ENCODE measurements at places on chromosomes 3 and 15.

DNA sequence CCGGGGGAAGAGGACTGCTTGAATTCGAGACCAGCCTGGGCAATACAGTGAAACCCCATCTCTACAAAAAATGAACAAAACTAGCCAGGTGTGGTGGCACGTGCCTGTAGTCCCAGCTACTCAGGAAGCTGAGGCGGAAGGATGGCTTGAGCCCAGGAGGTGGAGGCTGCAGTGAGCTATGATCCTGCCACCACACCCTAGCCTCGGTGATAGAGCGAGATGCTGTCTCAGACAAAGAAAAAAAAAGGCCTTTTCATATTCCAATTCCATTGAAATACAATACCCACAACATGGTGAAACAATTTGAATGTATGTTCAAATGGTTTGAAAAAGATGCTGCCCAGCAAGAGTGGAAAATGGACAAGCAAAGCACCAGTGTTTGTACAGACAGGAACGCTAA lies 61.8 kb upstream of the ZNF148 start:
- DNase-seq = no peak

GRCh38 chr3:51390246-51391074 lies 625 bp upstream of the RBM15B start:
- no peak for DNase-seq

- DNase-seq = no peak
Observed at GRCh38 chr3:129320261-129320660, 41.6 kb downstream of the HMCES start.

DNA sequence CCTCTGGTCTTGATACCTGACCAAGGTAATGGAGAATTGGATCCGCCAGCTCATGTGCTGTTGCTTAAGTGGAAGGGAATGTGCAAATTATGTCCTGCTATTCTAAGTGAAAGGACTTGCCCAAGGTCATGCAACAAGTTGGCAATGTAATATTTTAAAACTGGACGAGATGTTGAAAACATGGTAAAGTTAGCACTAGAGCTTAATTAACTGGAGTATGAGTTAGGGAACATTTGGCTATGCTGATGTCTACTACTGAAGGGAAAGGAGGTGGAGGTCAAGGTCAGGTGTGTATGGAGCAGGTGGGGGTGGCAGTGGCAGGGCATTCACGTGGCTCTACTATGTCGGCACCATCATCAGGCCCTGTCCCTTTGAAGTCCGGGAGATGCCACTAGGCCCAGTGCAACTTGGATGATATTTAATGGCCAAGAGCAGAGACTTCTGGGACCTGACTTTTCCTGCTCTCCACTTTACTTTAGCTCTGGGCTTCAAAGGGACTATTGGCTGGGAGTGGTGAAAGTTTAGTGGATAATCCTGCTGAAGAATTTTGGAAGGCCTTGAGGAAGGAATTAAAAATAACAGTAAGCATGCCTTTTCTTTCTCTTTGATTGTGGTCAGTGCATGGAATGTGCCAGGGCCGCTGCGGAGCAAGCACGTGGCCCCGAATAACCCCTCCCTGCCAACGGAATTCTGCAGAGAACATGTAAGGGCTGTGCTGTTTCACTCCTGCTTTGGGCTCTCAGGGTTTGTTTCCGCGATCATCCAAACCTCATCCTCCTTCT lies 14.9 kb downstream of the SMAD3 start:
- DNase-seq = no peak

DNA sequence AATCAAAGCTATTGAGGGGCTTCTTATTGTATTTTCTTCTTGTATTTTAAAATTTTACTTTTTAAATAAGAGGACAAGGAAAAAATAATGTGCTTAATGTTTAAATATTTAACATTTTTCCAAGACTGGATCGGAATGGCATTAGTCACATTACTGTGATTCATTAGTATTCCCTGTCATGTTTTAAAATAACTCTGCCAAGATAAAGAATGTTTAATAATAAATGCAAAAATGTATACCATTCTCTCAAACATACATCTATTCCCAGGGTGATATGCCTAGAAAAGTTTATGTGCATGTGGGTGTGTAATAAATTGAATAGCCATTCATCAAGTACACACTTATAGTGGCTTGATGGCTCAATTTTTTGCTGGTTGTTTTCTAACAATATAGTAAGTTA lies 936.1 kb downstream of the PLOD2 start:
- no peak for DNase-seq

DNA sequence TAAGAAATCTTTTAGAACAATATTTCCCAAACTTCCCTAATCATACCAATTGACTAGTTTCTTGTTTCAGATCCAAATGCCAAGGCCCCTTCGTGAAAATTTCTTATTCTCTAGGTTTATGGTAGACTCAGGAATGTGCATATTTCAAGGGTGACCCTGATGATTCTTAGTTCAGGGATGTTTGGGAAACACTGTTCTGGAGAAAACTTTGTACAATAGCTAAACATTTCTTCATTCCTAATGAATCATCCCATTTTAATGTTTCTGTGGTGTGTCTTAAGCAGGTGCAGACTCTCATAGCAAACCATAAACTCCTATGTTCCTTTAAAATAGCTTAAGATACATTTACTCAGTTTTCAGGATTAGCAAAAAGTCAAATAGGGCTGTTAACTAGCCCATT lies 314.5 kb downstream of the TIGIT start:
- DNase-seq = no peak

DNA sequence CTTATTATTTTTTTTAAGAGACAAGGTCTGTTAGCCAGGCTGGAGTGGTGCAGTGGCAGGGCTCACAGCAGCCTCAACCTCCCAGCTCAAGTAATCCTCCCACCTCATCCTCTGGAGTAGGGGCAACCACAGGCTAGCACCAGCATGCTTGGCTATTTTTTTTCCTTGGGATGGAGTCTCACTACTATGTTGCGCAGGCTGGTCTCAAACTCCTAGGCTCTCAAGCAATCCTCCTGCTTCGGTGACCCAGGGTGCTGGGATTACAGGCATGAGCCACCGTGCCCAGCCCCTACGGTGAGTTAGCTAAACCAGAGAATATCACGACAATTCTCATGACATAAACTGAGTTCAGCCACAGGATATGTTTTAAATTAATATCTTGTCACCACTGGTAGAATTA lies 2.0 kb downstream of the DCUN1D1 start:
- DNase-seq = no peak

DNA sequence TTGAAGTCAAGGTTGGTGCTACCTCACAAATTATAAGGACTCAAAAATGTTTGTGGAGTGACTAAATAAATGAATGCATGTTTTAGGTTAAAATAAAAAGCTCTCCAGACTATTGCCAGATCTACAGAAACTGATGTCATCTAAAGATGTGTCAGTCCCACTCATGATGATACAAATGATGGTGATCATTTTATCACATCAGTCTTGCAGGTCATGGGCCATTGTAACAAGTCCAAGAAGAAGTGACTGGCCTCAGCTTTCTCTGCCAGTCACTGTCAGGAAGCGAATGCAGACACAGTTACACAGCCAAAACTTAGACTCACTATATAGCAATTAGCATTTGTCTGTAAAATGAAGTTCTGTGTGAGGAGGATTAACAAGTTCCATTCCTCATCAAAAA lies 18.5 kb downstream of the ATP8B4 start:
- no peak for DNase-seq
